ENCODE measurements at places on chromosomes 16 and 17. TPM values are rescaled to one million over a fixed set of nuclear protein-coding genes. Genes with fewer than 3 reads are reported as not detected.

- no peak for DNase-seq
- no peaks in the 10 kb centered on the region for H3K36me3 ChIP-seq
- H3K4me3 ChIP-seq: no peak overlapping the region
- no peaks in the 10 kb centered on the region for H3K4me1 ChIP-seq
- no peak overlapping the region for H3K27ac ChIP-seq
- H3K27me3 ChIP-seq: no peaks in the 10 kb centered on the region
Observed at GRCh38 chr17:16243801-16244567, 27.0 kb downstream of the PIGL start.

Gene PMP22
- total RNA-seq: 186 TPM

GRCh38 chr17:78224231-78225087, 7.0 kb upstream of the TMEM235 start:
- no peak overlapping the region for H3K4me3 ChIP-seq
- H3K4me1 ChIP-seq: no peaks in the 10 kb centered on the region
- DNase-seq: no peak
- no peaks in the 10 kb centered on the region for H3K27me3 ChIP-seq

Gene OR4D1
- not detected for total RNA-seq
